ENCODE measurements at places on chromosomes 4 and X.

GRCh38 chrX:71994601-71995000, 84.0 kb downstream of the NHSL2 start:
- no peak overlapping the region for H3K27ac ChIP-seq

GRCh38 chr4:109989044-109989443, 76.4 kb downstream of the EGF start:
- H3K4me3 ChIP-seq: no peak overlapping the region
- H3K27ac ChIP-seq: no peak overlapping the region
- H3K27me3 ChIP-seq: peaks cover 7% of the 10 kb centered on the region
- no peak for DNase-seq

GRCh38 chr4:60033826-60034225, 1166.3 kb upstream of the ADGRL3 start:
- no peak for DNase-seq
- H3K27ac ChIP-seq: no peak overlapping the region
- peaks cover 5% of the 10 kb centered on the region for H3K27me3 ChIP-seq
- peaks cover 8% of the 10 kb centered on the region for H3K4me1 ChIP-seq

GRCh38 chrX:37961118-37961517, 45.2 kb upstream of the SYTL5 start:
- no peak overlapping the region for H3K4me3 ChIP-seq
- DNase-seq: no peak
- H3K4me1 ChIP-seq: peaks cover 22% of the 10 kb centered on the region
- no peak overlapping the region for H3K27ac ChIP-seq
- H3K27me3 ChIP-seq: no peaks in the 10 kb centered on the region

GRCh38 chr4:112023402-112023950, 121.8 kb upstream of the FAM241A start:
- no peak for DNase-seq
- no peaks in the 10 kb centered on the region for H3K4me1 ChIP-seq
- no peak overlapping the region for H3K27ac ChIP-seq
- H3K4me3 ChIP-seq: no peak overlapping the region
- H3K36me3 ChIP-seq: no peaks in the 10 kb centered on the region

- DNase-seq: no peak
- peaks cover 4% of the 10 kb centered on the region for H3K27me3 ChIP-seq
- peaks cover 30% of the 10 kb centered on the region for H3K4me1 ChIP-seq
- H3K27ac ChIP-seq: peak overlapping the region; percentile 64
- no peak overlapping the region for H3K4me3 ChIP-seq
Measured at GRCh38 chr4:7358100-7358735, 76.5 kb downstream of the PSAPL1 start.

DNA sequence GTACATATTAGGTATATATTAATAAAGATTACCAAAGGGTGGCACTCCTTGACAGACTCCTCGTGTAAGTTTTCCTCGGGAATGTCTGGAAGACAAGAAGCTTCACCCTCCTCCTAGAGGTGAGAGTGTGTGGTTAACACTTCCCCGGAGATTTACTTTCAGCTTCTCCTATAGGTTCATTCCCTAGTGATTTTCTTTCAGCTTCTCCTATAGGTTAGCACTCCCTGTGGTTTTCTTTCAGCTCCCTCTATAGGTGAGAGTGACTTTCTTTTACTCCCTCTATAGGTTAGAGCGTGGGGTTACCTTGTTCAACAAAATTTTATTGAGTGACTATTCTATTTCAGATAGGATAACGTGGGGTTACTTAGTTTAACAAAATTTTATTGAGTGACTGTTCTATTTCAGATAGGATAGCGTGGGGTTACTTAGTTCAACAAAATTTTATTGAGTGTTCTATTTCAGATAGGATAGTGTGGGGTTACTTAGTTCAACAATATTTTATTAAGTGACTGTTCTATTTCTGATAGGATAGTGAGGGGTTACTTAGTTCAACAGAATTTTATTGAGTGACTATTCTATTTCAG, 106.0 kb upstream of the PLAC1 start:
- no peak for DNase-seq
- peaks cover 3% of the 10 kb centered on the region for H3K27me3 ChIP-seq
- H3K36me3 ChIP-seq: peaks cover 19% of the 10 kb centered on the region

DNA sequence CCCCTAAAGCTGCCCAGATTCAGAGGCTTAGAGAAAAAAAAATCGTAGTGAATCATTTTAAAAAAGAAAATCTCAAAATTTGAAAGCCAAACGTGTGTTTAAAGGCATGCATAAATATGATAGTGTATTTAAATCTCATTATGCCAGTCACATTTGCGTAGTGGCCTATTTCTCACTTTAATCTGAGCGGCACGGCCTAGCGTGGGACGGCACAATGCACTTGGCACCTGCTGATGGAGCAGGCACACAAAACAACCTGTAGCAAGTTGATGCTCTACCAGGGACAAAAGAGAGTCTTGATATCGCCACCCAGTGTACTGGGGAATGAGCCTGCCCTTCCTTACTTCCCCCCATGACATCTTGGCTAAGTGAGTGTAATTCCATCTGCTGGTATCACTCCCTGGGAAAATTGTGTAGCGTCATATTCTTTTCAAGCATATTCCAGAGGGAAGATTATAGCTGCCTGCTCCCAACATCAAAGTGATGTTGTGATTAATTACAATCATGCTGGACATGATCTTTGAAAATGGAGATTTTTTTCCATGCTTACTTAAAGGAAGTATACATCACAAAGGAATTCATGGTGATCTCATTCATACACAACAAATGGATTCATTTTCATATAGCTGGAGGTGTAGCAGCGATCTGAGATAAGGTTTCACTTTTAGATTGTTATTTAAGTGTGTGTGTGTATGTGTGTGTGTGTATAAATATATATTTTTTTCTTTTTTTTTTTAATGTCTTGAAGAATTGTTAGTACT, 138.8 kb downstream of the DCTD start:
- H3K4me1 ChIP-seq: no peaks in the 10 kb centered on the region
- peaks cover 62% of the 10 kb centered on the region for H3K36me3 ChIP-seq
- H3K27me3 ChIP-seq: peaks cover 2% of the 10 kb centered on the region
- no peak overlapping the region for H3K27ac ChIP-seq

Data from nephron progenitor cell (in vitro differentiated cells).